ENCODE measurements at places on chromosomes 16 and 17.

- DNase-seq: no peak
Observed at GRCh38 chr17:60947100-60947499, 269.4 kb downstream of the BCAS3 start.

GRCh38 chr16:66275775-66276428 is 90.6 kb upstream of the CDH5 start:
- no peak for DNase-seq

DNA sequence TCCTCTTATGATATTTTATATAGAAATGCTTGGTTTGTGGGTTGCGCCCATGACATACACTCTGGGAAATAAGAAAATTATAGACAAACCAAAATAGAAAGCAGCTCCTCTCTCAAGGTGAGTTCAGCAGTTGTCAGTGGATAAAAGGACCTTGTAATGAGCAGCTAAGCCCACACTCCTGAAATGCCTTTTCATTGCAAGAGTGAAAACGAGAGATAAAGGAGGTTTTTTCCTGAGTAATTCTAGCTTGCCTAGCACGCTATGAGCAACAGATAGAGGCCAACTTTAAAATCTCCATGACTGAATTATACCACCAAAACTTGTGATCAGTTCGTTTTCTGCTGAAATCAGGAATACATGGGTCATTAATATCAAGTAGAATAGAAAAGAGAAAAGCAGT is 261.8 kb upstream of the CACNG5 start:
- no peak for DNase-seq

DNA sequence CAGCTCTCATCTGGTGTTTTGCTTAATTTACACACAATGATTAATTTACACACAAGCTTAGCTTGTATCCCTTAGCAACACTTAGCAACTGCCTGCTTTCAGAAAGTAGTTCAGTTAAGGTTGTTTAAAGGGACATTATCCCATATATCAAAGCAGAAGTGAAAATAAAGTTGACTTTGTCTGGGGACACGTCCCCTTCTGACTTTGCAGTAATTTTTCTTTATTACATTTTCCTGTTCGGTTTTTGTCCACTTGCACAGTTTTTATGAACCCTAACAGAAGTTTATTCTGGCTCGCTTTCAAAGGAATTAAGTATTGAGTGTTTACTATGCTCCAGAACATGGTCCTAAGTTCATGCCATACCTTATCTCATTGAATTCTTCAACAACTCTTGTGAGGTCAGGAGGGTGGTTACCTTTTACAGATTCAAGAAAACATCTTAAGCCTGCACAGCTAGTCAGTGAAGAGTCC is 41.5 kb downstream of the ARHGAP44 start:
- DNase-seq: no peak

Measured in activated CD4-positive, alpha-beta T cell treated with anti-CD3 and anti-CD28 coated beads, Interleukin-2, amount 50 U/mL, for 4 hours (primary cell).